HCT116 (cell line): ENCODE measurements at places on chromosomes 5 and 9. TPM values are rescaled to one million over a fixed set of nuclear protein-coding genes. Genes with fewer than 3 reads are reported as not detected.

The ORM1 gene
- 5.6 TPM for total RNA-seq

The ZBTB43 gene
- 15.4 TPM for total RNA-seq

The CDX1 gene
- total RNA-seq = not detected

The GLRA1 gene
- not detected for total RNA-seq

The ZFP37 gene
- 1.8 TPM for total RNA-seq

The TMEM174 gene
- total RNA-seq = not detected

The GPSM1 gene
- 26.4 TPM for total RNA-seq

The MARCHF11 gene
- total RNA-seq = not detected

The DOCK2 gene
- 0.89 TPM for total RNA-seq

The DRD1 gene
- total RNA-seq = 0.54 TPM
